Stimulated activated CD8-positive, alpha-beta memory T cell treated with anti-CD3 and anti-CD28 coated beads, Interleukin-2, amount 100 ng/mL, for 1 hour (primary cell): ENCODE measurements at places on chromosomes 5 and 9.

DNA sequence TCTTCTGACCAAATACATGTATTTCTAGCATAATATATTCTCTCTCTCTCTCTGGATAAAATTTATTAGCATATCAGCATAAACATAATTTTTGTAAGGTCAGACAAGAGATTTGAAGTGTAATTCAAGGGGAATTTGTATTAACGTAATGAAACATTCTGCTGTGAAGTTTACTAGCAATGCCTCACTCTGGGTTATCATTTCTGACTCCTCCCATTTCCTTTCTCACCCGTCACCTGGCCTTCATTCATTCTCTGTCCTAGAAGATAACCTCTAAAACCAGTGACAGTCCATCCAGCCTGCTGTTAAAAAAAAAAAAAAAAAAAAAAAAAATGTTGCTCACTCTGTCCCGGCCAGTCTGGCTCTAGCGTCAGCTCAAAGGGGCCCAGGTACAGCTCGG lies 27.1 kb downstream of the GRAMD2B start:
- DNase-seq, result no peak

- no peak for DNase-seq
These were observed 61.1 kb downstream of the TMOD1 start for GRCh38 chr9:97562542-97562941.

DNA sequence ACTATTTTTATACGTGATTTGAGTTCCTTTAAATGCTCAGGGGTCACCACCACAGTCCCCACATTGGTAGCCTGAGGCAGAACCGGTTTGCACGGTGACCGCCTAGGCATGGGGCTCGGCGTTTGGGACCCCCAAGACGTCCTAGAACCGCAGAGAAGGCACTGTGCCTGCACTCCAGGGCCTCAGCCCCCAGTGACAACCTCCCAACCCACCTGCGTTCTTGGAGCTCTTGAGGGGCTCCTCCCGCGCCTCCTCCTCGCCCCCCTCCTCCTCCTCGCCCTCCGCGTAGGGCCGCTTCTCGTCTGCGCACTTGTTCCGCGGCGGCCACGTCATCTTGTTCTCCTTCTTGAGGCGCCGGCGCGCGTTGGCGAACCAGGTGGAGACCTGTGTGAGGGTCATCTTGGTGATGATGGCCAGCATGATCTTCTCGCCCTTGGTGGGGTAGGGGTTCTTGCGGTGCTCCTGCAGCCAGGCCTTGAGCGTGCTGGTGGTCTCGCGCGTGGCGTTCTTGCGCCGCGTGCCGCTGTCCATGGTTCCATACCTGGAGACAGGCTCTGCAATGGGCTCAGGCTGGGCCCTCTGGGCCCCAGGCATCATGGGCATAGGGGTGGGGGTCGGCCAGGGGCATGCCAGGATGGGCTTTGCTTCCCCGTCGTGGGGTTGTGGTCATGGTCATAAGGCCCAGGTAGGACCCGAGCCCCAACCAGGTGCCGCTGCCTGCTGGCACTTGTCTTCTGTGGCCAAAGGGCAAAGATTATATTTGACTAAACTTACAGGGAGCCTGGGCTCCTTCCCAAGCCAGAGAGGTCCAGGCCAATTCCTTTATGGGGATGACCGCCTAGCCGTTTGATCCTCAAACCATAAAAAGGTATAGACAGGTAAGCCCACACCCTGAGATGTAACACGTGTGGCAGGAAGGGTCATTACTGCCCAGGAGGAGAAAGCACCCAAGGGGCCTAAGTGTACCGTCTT lies 3.1 kb downstream of the IRX4 start:
- no peak for DNase-seq

DNA sequence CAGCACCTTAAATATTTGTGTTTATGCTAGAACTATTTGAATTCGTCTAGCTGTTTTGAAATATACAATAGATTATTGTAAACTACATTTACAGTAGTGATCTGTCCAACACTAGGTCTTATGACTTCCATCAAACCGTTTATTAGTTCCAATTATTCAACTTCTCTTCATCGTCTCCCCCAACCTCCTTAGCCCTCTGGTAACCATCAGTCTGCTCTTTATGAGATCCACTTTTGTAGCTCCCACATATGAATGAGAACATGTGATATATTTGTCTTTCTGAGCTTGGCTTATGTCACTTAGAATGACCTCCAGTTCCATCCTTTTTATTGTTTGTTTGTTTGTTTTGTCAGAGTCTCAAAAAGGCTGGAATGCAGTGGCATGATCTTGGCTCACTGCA lies 11.8 kb downstream of the DMXL1 start:
- no peak for DNase-seq

GRCh38 chr5:122870219-122870856 lies 24.9 kb downstream of the SNX24 start:
- DNase-seq, result no peak

DNA sequence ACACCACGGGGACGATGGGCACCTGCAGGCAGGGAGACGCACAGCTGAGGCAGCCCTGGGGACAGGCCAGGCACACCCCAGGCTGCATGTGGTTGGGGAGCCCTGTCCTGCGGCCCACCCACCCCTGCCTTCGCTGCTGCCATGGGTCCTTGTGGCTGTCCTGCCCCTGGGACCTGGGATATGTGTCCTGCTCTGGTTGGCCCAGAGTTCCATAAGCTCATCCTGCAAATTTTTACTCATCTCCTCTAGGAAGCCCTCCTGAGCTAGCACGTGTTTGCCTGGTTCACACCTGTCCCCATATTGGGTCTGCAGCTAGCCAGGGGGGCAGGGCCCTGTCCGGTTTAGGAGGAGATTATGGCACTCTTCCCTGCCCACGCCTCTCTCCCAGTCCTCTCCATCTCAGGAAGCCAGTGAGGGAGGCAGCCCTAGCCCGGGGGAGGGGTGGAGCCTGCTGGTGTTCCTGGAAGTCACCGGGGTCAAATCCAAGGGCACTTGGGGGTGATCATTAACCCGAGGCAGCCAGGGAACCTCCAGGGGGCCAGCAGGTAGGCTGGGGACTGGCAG lies 12.2 kb downstream of the EGFL7 start:
- DNase-seq, result no peak
